Stimulated activated CD8-positive, alpha-beta memory T cell treated with anti-CD3 and anti-CD28 coated beads, Interleukin-7, amount 100 ng/mL, for 4 hours (primary cell): ENCODE measurements at places on chromosomes 2 and 18.

DNA sequence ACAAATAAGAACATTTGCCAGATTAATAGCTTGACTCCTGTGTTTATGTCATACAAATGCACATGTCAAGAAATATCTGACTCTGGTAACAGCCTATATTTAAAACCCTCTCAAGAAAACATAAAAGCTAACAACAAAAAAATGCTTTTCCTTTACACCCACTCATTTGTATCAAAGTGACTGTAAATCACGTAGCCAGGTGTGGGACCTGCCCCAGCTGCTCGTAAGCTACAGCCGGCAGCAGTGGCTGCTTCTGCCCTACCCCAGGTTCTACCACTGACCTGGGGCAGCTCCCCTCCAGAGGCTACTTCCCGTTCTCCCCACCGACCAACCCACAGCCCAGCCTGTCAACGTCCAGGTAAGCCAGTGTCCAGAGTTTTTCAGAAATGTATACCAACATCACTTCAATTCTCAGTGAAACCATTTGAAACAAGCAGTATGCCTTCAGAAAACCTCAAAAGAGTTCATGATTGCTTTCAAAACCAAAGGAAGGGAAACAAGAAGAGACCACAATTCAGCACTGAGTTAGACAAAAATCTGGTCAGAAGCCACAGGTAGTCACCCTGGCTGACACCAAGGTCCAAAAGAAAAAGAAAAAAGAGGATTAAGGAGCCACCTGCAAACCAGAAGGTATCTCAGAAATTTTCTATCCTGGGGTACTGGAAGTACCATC, 40.4 kb downstream of the KIDINS220 start:
- DNase-seq = no peak

DNA sequence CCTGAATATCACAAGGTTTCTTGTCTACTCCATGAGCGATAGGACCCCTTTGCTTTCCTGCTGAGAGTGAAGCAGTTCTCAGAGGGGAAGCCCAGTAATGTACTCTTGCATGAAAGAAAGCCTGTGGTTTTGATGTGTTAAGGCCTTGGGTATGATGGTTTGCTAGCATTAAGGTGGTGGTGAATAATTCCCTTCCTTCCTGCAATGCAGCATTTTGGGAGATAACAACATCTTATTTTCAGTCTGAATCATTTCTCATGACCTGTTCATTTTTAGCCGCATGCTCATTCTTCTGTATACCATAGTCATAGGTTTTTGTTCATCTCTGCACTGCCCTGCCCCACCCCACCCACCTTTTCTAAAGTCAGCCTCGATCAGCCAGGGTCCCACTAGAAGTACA, 66.2 kb downstream of the HNMT start:
- no peak for DNase-seq

GRCh38 chr2:62187246-62187645, 8.7 kb upstream of the B3GNT2 start:
- no peak for DNase-seq

DNA sequence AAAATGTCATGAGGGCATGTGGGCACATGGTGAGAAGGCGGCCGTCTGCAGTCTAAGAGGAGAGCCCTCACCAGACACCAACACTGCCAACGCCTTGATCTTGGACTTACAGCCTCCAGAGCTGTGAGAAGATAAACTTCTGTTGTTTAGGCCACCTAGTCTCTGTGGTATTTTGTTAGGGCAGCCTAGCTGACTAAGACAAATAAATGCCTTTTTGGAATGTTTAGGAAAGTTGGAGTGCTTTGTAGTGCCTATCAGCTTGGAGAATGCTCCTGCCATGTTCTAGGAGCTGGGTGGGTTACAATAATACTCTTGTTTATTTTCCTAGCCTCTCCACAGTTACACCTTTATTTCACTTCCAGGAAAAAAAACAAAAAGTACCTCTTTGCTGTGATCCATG, 92.0 kb downstream of the SPP2 start:
- DNase-seq = no peak

GRCh38 chr2:85755122-85756027, 1.6 kb downstream of the ATOH8 start:
- no peak for DNase-seq

GRCh38 chr2:23664066-23664788, 262.7 kb downstream of the ATAD2B start:
- no peak for DNase-seq

DNA sequence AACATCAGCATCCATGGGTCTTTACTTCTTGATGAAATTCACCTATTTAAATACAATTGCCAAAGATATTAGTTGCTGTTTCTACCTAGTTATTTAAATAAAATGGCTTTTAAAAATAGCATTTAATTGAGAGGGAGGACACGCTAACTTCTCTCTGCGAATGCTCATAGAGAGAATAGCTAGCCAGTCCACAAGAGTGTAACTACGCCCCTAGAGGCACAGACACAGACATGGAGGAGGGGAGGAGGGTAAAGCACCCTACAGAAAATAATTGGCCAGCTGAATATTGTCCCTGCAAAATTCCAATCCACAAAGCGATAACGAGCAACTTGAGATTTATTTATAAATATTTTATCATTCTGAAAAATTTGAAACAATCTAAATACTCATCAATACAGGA, 97.0 kb upstream of the PAPOLG start:
- no peak for DNase-seq

DNA sequence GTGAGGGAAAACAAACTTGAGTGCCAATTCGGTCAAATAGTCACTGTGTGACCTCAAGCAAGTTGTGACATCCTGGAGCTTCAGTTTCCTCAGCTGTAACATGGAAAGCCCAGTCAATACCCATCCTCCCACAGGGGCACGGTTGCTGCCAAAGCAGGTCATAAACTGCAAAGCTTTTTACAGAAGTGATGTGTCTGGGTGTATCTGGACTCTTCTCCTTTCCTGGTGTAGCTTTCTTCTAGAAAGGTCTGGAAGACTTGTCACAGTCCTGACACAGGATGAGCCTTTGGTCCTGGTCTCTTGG, 4.2 kb upstream of the AFF3 start:
- no peak for DNase-seq

GRCh38 chr2:170142502-170142901, 35.4 kb upstream of the MYO3B start:
- DNase-seq = no peak

- no peak for DNase-seq
These were observed 443.4 kb downstream of the NYAP2 start for GRCh38 chr2:225842939-225843338.

- no peak for DNase-seq
These were observed 90.7 kb upstream of the TFPI start for GRCh38 chr2:187644981-187645380.

DNA sequence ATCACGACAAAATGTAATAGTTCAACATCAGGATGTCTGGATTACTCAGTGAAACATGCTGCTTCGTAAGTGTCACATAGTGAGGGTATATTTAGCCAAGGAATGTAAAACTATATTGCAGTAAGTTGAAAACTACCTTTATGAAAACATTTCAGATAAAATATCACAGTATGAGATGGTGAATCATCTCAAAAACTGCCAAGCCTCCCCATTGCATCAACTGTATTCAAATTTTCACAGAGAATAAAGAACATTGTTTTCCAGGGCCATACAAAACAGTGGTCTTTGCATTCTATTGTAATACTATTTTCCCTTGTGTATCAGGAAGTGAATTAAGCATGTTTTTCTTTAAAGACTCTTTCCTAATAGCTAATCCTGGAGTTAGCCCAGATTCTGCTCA, 47.6 kb upstream of the MSTN start:
- no peak for DNase-seq

GRCh38 chr2:182148344-182148743, 162.7 kb downstream of the PPP1R1C start:
- DNase-seq = no peak

DNA sequence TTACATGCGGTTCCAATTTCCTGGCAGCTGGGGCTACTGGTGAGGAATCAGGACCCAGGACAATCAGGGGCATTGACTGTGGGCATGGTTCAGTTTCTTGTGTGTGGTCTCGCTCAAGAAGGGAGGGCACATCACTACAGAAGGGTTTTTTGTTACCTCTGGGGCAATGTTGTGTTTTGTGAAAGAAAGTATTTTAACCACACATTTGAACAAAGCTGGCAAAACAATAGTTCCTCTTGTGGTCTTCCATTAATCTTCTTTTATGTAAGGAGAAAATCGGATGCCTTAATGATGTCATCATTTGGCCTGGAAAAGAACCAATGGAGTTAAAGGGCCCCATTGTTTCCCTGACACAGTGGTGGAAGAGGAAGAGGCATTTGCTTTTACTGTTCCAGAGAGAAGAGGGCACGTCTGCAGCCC, 197.4 kb downstream of the SH3BP4 start:
- DNase-seq = no peak

DNA sequence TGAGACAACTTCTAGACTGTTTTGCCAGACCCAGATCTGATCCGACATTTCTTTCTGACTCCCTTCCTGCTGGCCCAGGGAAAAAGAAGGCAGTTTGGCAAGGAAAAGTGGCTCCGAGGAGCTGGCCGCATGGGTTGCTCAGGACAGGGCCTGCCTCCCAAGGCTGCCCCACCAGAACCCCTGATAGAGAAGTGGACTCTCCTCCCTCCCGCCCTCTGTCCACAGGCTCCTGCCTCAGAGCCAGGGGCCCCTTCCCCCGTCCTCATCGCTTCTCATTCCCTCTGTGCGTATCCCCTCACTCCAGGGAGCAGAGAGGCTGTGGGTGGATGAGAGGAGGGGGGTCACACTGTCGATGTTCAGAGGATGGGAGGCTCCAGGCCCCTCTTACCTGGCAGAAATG, 110.2 kb downstream of the TNS1 start:
- DNase-seq = no peak

GRCh38 chr18:77111449-77111848, 21.1 kb downstream of the MBP start:
- no peak for DNase-seq

DNA sequence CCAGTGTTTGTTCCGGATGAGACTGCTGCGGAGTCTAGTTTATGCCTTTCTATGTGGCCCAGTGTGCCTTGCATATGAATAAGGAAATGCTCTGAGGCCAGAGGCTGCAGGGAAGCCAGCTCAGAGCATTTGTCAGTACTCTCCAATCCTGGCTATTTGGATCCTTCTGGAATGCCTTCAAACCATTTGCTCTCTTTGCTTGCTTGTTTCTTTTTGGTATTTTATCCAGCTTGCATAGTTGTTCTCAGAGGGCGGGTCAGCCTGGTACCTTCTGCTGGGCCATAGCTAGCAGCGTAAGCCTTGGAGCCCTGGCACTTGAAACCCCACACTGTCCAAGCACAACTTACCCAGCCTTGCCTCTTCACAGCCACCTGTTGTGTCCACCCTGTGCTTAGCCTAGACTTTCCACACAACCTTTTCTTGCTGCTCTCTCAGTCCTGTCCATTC, 20.5 kb downstream of the CENPO start:
- DNase-seq = no peak

DNA sequence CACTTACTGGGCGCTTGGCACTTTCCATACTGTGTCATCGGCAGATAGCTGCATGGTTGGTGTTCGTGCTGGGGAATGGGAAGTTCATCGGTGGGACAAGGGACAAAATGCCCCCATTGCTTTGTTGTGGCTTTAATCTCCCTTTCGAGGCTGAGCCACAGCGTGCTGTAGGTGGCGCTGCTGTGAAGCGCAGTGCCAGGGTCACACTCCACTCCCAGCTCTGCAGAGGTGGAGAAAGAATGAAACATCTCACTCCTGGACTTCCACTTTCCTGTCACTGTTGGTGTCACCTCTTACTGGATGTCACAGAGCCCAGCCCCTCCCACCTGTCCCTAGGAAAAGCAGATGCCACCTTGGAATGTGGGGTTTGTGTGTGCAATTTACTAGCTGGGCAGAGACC, 8.7 kb downstream of the TYMS start:
- no peak for DNase-seq

GRCh38 chr2:141506135-141506534, 624.7 kb downstream of the LRP1B start:
- DNase-seq = no peak

- DNase-seq = no peak
These were observed 91.5 kb downstream of the GULP1 start for GRCh38 chr2:188383158-188383557.

DNA sequence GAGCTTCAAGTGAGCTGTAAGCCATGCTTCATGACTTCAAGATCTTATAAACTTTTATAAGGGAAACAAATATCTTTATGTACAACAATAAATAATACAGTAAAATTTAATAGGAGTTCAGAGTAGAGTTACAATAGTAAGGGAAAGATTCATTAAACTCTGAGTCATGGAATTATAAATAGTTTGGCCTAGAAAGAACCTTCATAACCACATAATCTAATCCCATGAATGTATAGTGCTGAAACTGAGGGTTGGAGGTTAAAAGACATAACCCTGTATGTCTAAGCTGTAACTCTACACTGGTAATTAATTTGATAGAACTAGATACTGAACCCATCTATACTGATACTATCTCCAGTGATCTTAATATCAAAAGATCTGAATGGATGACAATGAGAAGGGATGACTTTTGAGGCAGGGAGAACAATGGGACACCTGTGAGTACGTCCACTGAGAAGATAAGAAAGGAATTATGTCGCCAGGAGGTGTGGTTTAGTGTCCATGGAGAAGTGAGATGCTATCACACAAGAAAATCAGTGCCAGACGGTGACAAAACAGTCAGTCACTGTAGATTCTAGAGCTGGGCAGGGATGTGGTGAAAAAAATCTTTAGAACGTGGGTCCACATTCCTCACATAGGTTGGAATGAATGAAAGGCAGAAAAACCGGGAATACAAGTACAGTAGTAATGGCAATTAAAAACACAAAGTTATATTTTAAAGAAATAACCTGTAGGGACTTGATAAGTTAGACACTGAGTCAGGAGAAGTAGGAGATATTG, 1.1 kb downstream of the IL1F10 start:
- no peak for DNase-seq

DNA sequence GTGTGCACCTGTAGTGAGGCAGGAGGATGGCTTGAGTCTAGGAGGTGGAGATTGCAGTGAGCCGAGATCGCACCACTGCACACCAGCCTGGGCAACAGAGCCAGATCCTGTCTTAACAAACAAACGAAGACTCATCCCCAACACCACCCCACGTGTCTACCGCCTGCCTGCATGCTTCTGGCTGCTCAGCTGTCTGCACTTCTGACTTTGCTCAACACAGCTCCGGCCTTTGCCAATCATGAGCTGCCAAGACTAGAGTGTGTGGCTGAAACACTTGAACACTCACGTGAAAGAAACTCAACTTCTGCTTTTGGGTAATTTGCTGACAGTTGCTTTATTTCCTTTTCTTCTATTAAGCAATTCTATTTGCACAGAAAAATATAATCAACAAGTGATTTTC, 32.1 kb upstream of the SP3 start:
- no peak for DNase-seq

DNA sequence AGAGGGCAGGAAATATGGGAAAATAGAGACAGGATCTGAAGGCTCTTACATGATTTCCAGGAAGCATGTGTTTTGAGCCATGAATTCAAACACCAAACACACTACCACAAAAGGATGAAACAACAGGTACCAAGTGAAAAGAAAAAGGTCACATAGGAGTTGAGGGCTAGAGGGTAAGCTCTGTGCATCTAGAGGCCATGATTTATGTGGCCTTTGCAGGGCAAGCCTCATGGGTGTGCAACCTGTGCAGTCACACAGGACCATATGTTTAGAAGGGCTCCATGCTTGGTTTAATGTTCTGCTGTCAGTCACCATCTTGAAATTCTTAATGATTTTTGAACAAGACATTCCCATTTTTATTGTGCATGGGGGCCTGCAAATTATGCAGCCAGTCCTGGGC, 134.5 kb upstream of the CCDC68 start:
- no peak for DNase-seq

GRCh38 chr2:204024906-204025475, 88.4 kb downstream of the ICOS start:
- no peak for DNase-seq

GRCh38 chr2:218896501-218897393, 16.1 kb downstream of the WNT10A start:
- DNase-seq = peak; percentile 84
